ENCODE measurements at places on chromosomes 16 and 17.

DNA sequence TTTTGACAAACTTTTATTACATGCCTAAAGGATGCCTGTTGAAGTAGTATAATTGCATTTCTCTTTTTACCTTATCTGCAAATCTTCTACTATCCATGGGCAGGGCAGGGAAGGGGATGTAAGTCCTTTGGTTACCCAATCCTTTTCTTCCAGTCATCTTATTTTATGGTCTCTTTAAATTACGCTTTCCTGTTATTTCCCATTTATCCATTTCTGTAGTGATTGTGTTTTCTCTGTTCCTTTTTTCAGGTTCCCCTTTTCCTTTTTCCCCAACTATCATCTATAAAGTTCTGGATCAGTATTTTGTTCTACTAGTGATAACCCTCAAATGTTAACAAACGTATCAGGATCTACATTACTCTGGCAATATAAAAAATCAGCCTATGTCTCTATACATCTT, 3.3 kb upstream of the ABCA9 start:
- peak; percentile 73 for DNase-seq

DNA sequence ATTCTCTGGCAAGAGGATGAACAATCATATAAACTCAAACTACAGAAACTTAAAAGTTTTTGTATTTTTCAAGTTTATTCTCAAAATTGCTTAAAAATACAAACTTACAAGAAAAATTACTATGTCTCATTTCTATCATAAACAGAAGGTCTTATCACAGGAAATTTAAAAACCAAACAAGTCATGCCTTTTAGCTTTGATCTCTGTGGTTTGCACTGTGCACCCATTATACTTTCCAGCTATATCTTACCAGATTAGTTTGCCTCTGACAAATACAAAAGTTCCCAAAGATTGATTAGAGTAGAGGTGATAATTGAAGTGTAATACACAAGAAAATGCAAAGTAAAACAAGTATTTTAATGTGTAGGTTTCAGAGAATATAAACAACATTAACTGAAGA, 117.4 kb downstream of the MYO1D start:
- DNase-seq = no peak

DNA sequence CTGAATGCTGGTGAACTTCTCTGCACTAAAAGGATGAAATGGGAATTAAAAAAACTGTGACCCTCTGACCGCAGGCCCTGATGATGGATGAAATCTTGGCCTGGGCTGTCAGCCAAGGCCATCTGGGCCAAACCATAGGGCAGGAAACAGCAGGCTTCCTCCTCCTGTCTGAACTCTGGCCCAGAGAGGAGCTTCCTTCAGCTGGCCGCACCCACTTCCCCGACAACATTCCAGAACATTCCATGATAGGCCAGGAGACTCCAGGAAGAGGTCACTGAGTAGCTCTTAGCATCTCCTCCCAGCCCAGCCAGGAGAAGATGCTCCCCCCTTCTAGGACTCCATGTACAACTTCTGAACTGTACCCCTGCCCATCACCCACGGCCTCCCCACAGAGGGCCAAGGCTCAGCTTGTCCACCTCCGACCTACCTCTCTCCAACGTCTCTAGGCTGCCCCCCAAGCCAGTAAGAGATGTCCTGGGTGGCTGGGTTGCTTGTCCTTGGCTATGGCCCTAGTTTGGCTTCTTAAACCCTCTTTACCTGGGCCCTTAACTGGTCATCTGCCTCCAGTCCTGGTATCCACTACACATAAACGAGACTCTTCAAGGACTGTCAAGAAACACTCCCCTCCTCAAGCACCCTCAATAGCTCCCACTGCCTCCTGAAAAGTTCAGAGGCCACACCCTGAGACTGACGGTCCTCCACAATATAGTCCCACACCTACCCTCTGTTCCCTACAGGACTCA, 1.7 kb downstream of the RPH3AL start:
- DNase-seq = peak; percentile 22

- DNase-seq = peak; percentile 29
These were observed 64.2 kb downstream of the STH start for GRCh38 chr17:46063241-46063640.
